Activated naive CD8-positive, alpha-beta T cell treated with anti-CD3 and anti-CD28 coated beads, Interleukin-2, amount 50 U/mL, for 24 hours (primary cell): ENCODE measurements at places on chromosomes 6 and 20.

DNA sequence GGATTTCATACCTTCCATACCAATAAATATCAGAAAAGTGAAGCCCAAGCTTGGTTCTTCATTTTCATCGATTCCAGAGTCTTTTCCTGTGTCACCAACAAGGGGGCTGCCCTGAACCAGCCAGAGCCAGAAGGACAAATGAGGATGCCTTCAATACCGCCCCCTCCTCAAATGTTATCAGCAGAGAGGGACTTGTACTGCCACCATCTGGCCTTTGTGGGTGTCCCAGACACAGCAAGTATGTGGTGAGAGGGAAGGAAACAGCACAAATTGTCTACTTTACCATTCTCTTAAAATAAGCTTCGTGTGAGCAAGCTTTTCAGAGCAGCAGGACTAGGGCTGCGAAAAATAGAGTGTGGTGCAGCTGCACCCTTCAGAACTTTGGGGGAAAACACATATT, 165.3 kb downstream of the SOBP start:
- no peak for DNase-seq

GRCh38 chr6:1608222-1609040, 1.3 kb upstream of the FOXC1 start:
- no peak for DNase-seq

- DNase-seq: no peak
Measured at GRCh38 chr6:157535340-157536222, 154.6 kb downstream of the ZDHHC14 start.

DNA sequence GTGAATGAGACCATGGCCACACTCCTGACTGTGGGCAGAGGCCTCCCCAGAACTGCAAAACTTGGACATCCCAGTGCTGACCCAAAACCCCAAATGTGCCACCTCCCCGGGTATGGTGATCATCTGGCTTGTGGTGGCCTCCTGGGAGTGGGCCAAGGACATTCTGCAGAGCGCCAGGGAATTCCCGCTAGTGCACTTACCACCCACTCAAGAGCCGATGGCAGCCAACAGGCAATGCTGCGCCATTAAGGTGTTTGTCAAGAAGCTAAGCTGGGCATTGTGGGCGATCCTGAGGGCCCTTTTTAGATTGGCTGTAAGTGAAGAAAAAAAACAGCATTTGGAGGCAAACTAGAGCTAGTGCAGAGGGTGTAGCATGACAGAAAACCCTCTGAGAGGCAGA, 9.4 kb downstream of the MMP24 start:
- DNase-seq: no peak

DNA sequence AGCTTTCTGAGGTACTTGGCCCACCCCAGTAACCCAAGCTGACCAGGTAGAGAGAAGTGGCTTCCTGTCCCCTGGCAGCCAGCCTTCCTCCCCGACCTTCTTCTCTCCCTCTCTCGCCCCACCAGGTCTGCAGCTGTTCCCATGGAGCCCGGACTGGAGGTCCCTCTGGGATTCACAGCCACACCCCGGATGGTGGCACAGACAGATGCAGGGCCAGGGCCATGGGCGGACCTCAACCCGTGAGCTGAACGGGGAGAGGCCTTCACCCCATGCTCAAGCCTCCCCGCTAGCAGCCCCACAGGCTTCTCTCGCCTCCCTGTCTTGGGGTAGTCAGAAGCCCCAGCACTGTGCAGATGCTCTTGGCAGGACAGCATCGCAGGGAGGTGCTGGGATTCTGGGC, 41.3 kb downstream of the CPXM1 start:
- DNase-seq: no peak

DNA sequence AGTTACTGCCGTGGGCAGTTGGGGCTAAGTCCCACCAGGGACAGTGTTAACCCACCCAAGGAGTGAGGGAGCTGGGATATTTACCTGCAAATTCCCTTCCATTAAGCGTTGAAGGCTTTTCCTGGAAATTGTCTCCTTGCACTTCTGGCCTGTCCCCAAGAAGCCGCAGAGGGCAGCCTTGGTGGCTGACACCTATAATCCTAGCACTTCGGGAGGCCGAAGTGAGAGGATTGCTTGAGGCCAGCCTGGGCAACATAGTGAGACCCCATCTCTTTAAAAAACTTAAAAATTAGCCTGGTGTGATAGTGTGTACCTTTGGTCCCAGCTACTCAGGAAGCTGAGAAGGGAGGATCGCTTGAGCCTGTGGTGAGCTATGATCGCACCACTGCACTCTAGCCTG, 204.4 kb downstream of the EYA2 start:
- no peak for DNase-seq

DNA sequence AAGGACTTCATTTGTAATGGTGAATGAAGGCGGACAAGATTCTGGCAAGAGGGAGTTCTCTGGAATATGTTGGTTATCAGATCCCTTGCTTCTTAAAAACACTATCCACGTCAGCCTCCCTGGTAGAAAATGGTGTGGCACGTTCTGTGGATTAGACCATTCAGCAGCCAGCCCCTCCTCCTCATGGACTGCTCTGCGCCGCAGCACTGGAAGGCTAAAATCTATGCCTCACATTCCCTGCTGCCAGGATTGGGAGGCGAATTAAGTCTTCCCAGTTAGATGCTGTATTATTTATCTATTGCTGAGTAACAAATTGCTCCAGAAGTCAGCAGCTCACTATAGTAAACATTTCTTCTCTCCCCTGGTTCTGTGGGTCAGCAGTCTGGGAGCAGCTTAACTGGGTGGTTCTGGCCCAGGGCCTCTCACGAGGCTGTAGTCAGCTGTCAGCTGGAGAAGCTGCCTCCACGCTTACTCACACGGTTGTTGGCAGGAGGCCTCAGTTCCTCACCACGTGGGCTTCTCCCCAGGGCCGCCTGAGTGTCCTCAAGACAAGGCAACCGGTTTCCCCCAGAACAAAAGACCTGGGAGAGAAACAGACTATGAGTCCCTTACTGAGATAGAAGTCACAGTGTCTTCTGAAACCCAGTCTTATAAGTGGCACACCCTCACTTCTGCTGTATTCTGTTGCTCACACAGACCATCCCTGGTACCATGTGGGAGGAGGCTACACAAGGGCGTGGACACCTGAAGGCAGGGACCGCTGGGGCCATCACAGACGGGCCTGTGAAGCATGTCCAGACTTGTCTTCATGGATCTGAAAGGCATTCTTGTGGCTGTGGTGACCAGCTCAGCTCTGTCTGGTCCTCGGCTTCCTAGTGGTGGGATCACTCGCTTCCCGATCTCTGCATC, 101.0 kb downstream of the NRN1 start:
- DNase-seq: no peak

GRCh38 chr6:16901782-16902181, 140.5 kb upstream of the ATXN1 start:
- DNase-seq: no peak

- DNase-seq: no peak
Measured at GRCh38 chr6:82176616-82177015, 70.9 kb downstream of the IBTK start.

- DNase-seq: no peak
Measured at GRCh38 chr6:132205946-132206345, 195.3 kb downstream of the MOXD1 start.

- DNase-seq: peak; percentile 47
Measured at GRCh38 chr20:25195962-25196785, 662 bp downstream of the ENTPD6 start.

DNA sequence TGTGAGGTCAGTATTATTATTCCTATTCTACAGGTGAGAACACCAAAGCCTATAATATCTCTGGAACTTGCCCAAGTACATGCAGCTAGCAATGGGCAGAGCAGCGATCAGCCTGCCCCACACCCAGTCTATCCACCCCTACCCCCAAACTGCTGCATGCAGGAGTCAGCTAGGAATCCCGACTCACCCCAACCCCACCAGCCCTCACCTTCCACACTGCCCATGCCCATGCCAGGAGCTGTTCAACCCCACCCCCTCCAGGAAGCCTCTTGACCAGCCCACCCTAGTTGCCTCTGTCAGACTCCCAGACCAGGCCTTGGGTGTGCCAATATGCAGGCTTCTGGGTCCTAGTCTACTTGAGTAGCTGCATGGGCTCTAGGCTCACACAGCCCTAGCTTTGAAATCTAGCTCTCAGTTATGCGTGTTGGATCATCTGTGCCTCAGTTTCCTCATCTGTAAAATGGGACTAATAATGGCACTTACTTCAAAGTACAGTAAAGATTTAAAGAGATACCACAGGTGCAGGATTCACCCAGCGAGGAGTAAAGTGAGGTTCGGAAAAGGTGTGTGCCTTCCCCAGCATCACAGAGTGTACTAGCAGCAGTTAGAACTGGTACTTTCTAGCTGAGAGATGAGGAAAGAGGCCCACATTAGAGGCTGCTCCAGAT, 173.2 kb downstream of the VEGFA start:
- no peak for DNase-seq

DNA sequence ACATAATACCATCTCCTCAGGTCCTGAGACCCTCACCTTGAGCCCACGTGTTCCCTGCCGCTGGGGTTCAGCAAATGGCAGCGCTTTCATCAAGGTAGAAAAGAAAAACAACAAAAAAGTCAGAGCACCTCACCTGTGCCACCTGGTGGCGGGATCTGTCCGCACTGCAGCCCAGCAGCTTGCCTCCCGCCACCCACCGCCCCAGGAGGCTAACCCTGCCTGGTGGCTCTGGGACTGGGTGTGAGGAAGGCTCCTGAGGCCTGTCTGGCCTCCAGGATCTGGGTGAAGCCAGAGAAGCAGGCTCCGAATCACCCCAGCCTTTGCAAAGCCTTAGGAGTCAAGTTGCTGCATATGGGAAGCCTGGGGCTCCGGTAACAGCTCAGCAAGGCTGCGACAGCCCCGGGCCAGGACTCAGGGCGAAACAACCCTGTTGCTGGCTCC, 270.8 kb downstream of the BMP7 start:
- DNase-seq: peak; percentile 16

- DNase-seq: no peak
Measured at GRCh38 chr6:129536271-129536670, 173.7 kb downstream of the ARHGAP18 start.

DNA sequence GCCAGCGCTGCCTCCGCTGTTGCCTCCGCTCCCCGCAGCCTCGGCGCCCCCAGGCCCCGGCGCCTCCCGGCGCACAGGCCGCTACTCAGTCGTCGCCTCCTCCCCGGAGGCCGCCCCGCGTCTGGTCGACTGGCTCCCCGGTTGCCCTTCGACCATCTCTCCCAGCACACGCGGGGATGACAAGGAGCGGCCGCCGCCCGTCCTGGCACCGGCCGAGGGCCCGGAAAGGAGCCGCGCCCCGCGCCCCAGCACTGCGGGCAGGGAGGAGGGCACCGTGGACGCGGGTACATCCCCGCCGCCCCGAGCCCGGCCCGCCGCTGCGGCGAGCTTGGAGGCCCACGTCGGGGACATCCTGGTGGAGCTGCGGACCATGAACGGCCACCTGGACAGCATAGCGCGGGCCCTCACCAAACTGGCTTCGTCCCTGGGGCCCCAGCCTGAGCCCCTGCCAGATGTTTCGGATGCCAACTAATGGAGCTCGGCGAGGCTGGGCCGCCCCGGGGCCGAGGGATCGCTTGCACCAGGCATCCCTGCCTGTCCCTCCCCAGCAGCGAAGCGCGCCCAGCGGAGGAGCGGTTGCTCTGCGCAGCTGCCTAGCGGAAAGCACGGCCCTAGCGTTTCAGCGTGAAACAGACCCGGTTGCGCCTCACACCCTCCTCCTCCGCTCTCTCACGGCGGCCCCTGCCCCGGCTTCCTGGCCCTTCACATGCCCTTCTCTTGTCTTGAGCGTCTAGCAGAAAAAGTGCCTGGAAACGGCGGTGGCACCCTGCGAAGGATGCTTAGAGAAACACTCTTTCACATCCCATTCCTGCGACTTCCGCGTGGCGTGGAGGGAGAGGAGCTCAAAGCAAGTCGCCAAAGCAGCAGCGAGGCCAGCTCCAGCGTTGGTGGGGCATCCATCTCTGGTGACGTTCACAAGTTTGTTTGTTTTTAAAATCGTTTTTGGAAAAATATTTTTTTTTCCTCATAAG, 285.8 kb upstream of the SUPT3H start:
- DNase-seq: peak; percentile 50

DNA sequence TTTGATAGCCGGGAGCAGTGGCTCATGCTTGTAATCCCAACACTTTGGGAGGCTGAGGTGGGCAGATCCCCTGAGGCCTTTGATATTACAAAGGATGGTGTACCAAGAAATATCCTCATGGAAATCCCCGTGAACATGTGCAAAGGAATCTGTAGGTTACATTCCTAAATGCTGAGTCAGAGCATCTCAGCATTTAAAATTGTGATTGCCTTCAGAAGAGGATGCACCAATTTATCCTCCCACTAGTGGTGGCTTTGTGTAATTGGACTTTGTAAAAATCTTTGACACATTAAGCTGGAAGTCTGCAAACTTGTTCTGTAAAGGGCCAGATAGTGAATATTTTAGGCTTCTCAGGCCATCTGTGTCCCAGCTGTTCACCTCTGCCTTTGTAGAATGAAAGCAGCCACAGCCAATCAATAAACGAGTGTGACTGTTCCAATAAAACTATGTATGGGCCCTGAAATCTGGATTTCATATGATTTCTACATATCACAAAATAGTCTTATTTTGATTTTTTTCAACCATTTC, 11.8 kb downstream of the TMEM14B start:
- DNase-seq: no peak

- DNase-seq: no peak
Measured at GRCh38 chr6:100023798-100024197, 29.8 kb upstream of the MCHR2 start.

DNA sequence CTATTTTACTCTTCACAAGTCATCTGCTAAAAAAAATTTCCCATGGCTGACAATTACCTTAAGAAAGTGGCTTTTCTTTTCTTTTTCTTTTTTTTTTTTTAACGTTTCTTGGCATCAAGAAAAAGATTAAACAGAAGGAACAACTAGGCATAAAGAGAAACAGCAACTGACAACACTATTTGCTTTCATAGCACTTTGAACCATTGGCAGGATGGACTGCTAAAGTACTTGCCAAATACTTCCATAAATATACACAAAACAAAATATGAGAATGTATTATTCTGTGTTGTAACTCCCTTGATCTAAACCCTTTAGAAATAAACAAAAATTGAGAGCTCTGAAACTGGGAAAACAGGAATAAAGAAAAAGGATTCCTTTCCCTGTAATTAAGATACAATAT, 20.0 kb upstream of the PLN start:
- no peak for DNase-seq

DNA sequence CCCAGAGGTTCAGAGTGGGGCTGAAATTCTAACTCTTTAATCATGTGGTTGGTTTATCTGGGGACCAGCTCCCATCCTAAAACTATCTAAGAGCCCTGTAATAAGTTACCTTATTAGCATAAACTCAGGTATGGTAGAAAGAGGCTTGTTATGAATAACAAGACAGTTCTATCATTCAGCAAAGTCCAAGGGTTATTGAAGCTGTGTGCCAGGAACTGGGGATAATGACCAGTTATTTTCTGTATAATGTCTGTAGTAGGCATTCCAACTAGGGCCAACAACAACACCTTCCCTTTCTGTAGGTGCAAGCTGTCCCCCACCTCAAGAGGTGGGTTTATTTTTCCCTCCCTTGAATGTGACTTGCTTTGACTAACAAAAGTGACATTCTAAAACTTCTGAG, 170.1 kb downstream of the CD83 start:
- no peak for DNase-seq

- DNase-seq: no peak
Measured at GRCh38 chr6:116507324-116507723, 4.1 kb upstream of the CALHM5 start.

GRCh38 chr20:62642666-62643520, 590 bp downstream of the SLCO4A1 start:
- peak; percentile 60 for DNase-seq
